Astrocyte (in vitro differentiated cells and primary cell): ENCODE measurements at places on chromosomes 2 and 18. TPM values are rescaled to one million over a fixed set of nuclear protein-coding genes. Genes with fewer than 3 reads are reported as not detected.
A peak's percentile ranks its signal among the peaks of the same experiment; 100 is the strongest.

The B3GNT7 gene
- total RNA-seq = 1.2 and 1.7 TPM in 2 replicates

The RAB6C gene
- total RNA-seq = 0.09 and 0.14 TPM in 2 replicates

DNA sequence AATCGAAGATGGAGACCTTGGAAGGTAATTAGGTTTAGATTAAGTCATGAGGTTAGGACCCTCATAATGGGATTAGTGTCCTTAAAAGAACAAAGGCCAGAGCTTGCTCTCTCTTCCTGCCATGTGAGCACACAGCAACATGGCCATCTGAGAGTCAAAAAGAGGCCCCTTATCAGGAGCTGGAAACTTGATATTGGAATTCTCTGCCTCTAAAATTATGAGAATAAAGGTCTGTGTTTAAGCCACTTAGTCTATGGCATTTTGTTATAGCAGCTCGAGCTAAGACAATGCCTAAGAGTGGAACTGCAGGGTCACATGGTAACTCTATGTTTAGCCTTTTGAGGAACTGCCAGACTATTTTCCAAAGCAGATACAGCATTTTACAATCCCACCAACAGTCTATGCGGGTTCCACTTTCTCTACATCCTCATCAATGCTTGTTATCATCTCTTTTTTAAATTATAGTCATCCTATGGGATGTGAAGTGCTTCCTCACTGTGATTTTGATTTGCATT lies 42.4 kb downstream of the THADA start:
- no peak overlapping the region for H3K4me3 ChIP-seq
- H3K4me1 ChIP-seq = no peaks in the 10 kb centered on the region

DNA sequence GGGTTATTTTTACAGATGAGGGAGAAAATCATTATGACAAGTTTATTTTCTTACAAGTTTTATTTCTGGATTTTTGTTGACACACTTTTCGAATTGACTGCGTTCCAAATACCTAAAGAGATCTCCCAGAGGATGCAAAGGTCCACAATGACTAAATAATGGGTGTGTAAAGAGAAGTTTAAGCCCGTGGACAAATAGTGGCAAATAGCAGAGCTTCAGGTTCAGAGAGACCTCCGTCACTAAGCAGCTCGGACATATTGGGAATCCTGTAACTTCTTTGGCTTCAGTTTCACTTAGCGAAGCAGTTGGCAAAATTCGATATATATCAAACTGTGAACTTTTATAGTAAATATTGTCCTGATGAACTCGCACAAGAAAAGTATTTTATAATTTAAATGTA lies 270.5 kb upstream of the KCNJ3 start:
- no peaks in the 10 kb centered on the region for H3K4me1 ChIP-seq
- no peaks in the 10 kb centered on the region for H3K27me3 ChIP-seq
- H3K4me3 ChIP-seq = no peak overlapping the region
- H3K36me3 ChIP-seq = no peaks in the 10 kb centered on the region
- no peak for DNase-seq

- DNase-seq = peak; percentile 64
- H3K27ac ChIP-seq = peak overlapping the region; percentile 83
Observed at GRCh38 chr2:203535784-203536585, 884 bp upstream of the RAPH1 start.
